ENCODE measurements at places on chromosomes 5 and 9.

DNA sequence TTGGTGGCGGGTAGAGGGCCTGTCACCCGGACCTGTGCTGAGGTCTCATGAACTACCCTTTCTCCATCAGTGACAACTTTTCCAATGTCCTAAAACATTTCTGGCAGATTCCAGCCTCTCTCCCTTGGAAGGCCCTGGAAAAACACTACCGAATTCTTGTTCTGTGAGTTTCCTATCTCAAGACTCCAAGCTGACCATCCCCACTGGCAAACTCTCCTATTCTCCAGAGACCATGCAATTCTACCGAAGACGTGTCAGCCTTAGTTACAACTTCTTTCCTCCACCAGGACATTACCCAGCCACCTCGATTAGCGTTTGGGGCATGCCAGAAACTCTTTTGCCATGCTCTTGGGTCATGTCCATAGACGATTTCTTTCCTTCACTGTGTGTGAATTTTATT, 26.8 kb upstream of the GABRP start:
- DNase-seq = no peak

- DNase-seq = no peak
Measured at GRCh38 chr5:8446179-8446578, 577.2 kb downstream of the MTRR start.

- no peak for DNase-seq
Measured at GRCh38 chr5:126872561-126873354, 95.8 kb downstream of the LMNB1 start.

DNA sequence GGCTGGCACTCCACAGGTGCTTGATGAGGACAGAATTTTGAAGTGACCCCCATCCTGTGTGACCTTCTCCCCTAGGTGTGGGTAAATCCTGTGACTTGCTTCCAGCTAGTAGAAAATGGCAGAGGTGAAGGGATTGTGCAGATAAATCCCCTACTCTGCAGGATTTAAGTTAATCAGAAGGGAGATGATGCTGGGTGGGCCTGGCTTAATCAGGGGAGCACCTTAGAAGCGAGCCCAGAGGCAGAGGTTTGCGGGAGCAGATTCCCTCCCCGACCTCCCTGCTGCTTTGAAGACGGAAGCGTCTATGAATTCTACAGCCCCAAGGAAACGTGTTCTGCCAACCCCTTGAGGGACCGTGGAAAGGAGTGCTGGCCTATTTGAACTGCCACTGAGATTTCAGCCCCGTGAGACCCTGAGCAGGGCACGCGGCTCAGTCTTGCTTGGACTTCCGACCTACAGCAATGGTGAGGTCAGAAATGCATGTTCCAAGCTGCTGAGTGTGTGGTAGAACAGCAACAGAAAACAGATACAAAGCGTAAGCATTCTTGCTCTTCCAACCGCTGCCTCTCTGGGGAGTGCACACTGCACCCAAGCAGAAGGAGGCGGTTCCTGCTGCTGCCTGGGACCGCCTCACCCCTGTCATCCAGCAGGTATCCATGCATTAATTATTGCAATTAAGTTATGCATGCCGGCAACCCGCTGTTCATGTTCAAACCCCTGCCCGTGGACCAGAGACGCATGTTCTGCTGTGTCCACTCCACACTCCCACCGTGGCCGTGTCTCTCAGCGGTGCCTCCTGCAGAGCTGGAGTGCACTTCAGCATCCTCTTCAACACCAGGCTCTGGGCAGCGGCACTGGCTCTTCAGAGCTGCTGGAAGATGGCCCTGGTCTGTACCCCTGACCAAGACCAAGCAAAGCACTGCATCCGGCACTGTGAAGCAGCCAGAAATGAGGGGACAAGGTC, 54.6 kb upstream of the RXRA start:
- DNase-seq = no peak

DNA sequence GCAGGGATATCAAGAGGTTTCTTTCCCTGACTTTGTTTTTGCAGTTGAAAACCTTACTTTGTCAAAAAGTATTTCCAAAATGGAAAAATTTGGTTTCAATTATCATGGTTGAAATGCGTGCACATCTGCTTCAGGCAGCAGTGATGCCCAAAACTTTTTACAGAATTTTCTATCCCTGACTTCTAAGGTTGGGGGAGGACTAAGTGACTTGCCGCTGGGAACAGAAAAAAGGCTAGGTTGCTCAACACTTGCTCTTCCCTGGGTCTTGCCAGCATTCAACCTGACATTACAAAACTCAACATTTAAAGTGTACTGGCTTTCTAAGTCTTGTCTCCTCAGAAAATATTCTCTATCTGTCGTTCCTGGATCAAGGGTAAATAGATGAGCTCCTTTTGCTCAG, 4.7 kb downstream of the KLHL3 start:
- no peak for DNase-seq

- DNase-seq = no peak
Measured at GRCh38 chr5:100446879-100447430, 88.2 kb upstream of the FAM174A start.

GRCh38 chr5:111379391-111379816, 132.9 kb downstream of the STARD4 start:
- no peak for DNase-seq
